ENCODE measurements at places on chromosomes 4 and X.
A peak's percentile ranks its signal among the peaks of the same experiment; 100 is the strongest.

- no peaks in the 10 kb centered on the region for H3K27me3 ChIP-seq
- DNase-seq = no peak
- no peak overlapping the region for H3K27ac ChIP-seq
- no peaks in the 10 kb centered on the region for H3K4me1 ChIP-seq
- no peaks in the 10 kb centered on the region for H3K36me3 ChIP-seq
These were observed 12.4 kb downstream of the ZDHHC9 start for GRCh38 chrX:129831091-129831885.

DNA sequence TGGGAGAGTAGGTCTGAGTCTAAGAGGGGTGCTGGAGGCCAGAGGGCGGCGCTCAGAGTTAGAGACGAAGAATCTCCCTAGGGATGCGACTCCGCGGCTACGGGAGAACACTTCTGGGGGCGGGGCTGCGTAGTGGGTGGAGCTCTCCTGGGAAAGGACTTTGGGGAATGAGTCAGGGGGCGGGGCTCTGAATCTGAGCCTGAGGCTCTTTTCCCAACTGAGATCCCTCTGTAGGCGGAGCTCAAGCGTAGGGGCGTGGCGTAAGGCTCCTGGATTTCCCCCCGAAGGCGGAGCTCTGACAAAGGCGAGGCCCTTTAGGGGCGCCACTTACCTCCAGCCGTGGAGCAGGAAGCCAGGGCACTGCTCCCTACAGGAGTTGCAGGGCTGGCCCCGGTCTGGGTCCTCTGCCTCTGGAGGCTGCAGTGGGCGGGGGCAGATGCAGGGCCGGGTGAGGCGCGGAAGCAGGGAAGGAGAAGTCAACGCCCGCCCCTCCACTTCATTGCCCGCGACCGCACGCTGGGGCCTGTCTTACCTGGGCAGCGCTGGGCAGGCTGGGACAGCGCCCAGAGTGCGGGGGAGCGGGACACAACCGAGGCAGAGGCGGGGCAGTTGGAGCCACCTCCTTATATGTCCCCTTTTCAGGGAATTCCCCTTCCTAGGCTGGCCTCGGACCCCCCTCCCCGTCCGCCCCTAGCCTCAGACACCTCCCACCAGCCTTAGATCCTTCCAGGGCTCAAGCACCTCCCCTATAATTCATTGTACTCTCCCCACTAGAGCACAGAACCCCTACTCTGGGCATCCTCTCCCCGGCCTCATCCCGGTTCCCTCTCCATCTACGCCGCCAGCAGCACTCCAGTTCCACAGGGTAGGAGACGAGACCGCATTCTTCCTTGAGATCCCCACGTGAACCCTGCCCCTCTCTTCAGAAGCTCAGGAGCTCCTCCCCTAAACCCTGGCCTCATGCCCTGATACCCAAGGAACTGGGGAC lies 1.6 kb downstream of the PRICKLE3 start:
- peak overlapping the region; percentile 72 for H3K27ac ChIP-seq
- no peaks in the 10 kb centered on the region for H3K4me1 ChIP-seq
- H3K36me3 ChIP-seq = no peaks in the 10 kb centered on the region
- peak; percentile 92 for DNase-seq
- H3K27me3 ChIP-seq = no peaks in the 10 kb centered on the region
- H3K4me3 ChIP-seq = peak overlapping the region; percentile 22

DNA sequence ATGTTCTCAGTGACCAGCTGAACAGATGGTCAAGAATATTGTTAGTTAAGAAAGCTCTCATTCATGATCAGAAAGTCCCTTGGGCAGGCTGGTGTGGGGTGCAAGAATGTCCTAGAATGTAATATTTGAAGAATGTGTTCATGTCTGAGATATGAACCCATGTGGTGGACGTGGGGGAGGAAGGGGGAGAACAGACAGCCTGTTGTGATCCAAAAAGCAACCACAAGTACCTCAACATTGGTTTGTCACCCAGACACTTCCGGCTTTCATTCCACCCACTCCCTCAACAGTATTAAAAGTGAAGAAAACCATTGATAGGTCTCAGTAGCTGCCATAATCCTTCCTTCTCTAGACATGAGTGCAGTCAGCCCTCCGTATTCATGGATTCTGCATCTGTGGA lies 82.2 kb downstream of the MAML3 start:
- no peaks in the 10 kb centered on the region for H3K27me3 ChIP-seq
- no peak for DNase-seq
- H3K36me3 ChIP-seq = no peaks in the 10 kb centered on the region
- H3K4me3 ChIP-seq = no peak overlapping the region

- no peaks in the 10 kb centered on the region for H3K36me3 ChIP-seq
- H3K27me3 ChIP-seq = no peaks in the 10 kb centered on the region
- peaks cover 48% of the 10 kb centered on the region for H3K4me1 ChIP-seq
- H3K27ac ChIP-seq = peak overlapping the region; percentile 90
- H3K4me3 ChIP-seq = no peak overlapping the region
These were observed 51.6 kb upstream of the PDLIM5 start for GRCh38 chr4:94400191-94400590.

DNA sequence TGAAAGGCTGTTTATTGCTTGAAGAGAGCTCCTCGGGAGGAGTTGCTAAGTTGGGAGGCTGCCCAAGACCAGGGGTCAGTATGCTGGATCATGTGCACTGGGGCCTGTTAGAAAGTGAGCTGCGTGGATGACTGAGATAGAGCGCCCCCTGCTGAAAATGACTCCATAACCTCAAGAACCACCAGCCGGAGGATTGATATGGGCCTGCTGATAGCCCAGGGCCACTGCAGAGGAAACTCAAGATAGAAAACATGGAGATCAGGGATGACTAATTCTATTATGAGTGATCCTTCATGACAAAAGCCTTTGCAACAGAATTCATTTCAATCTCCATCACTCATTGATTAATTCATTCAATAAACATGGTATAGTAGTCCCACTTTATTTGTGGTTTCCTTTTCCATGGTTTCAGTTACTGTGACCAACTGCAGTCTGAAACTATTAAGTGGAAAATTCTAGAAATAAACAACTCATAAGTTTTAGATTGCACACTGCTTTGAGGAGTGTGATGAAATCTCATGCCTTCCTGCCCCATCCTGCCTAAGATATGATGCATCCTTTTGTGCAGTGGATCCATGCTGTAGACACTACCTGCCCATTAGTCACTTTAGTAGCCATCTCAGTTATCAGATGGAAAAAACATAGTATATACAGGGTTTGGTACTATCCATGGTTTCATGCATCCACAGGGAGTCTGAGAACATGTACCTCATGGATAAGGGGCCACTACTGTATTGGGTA lies 126.7 kb upstream of the MBNL3 start:
- DNase-seq = peak; percentile 79
- H3K27ac ChIP-seq = no peak overlapping the region
- H3K36me3 ChIP-seq = no peaks in the 10 kb centered on the region
- no peak overlapping the region for H3K4me3 ChIP-seq

DNA sequence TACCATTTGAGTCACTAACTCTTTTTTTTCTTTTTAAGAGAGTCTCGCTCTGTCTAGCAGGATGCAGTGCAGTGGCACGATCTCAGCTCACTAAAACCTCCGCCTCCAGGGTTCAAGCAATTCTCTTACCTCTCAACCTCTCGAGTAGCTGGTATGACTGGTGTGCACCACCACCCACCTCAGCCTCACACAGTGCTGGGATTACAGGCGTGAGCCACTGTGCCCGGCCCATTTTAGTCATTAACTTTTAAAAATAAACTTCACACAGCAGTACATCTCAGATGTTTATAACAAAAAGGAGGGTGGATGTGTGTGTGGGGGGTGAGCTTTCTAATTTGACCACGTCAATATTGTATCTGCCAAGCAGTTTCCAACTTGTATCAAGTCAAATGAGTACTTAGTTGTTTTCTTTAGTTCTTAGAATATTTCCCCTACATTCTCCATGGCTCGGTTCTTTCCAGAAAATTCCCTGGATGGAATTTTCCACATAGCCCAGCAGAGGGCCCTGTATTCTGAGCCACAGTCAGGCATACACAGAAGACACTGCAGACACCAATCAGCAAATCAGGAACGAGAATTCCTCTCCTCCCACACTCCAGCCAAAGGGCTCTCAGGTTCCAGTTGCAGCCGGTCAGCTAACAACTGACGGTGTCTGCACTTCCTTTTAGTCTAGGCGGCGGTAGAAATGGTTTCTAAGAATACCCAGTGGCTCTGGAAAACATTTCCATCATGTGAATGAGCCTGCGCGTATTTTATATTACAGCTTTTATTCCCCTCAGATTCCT lies 20.1 kb upstream of the ARAF start:
- no peaks in the 10 kb centered on the region for H3K36me3 ChIP-seq
- peak; percentile 94 for DNase-seq
- H3K4me3 ChIP-seq = no peak overlapping the region
- peak overlapping the region; percentile 72 for H3K27ac ChIP-seq

DNA sequence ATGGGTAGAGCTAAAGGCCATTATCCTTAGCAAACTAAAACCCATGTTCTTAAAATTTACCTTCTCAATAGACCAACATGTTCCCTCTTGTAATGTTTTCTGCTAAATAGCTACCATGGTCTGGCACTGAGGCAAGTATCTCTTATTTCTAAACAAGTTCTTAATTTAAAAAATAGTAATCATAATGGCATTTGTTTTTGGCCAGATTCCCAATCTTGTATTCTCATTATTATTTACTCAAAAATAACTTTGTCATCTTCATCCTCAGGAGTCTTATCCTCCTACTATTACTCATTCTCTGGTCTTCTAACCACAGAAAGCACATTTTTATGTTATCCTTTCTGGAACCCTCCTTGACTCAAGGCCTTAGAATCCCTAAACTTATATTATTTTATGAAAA lies 931.2 kb downstream of the CCSER1 start:
- H3K27me3 ChIP-seq = no peaks in the 10 kb centered on the region
- no peak overlapping the region for H3K27ac ChIP-seq
- peaks cover 4% of the 10 kb centered on the region for H3K4me1 ChIP-seq
- no peak overlapping the region for H3K4me3 ChIP-seq
- DNase-seq = no peak

DNA sequence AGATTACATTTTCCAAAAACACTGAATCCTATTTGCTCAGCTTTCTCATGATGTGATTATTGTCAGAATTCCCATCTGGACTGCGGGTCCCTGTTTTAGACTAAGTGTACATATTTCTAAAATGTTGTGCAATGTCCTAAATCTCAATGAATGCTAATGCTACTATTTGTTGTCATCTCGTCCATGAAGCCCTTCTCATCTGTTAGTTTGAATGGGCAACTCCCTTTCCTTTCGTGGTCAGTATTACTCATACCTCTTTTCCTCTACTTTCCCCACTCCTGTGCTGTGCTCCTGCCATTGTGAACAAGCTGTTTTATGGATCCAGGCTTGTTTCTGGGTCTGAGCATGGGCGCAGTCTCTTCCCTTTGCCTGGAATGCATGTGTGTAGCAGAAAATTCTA lies 91.0 kb downstream of the MID1 start:
- H3K4me1 ChIP-seq = no peaks in the 10 kb centered on the region
- no peak overlapping the region for H3K27ac ChIP-seq
- peak; percentile 81 for DNase-seq

- no peaks in the 10 kb centered on the region for H3K27me3 ChIP-seq
- H3K36me3 ChIP-seq = no peaks in the 10 kb centered on the region
- H3K4me1 ChIP-seq = no peaks in the 10 kb centered on the region
- no peak overlapping the region for H3K4me3 ChIP-seq
- peak; percentile 57 for DNase-seq
These were observed 27.6 kb upstream of the INTU start for GRCh38 chr4:127604949-127605709.

- no peaks in the 10 kb centered on the region for H3K27me3 ChIP-seq
- H3K4me1 ChIP-seq = no peaks in the 10 kb centered on the region
- H3K27ac ChIP-seq = no peak overlapping the region
- no peak overlapping the region for H3K4me3 ChIP-seq
These were observed 98.8 kb downstream of the ANXA3 start for GRCh38 chr4:78650106-78651024.

GRCh38 chr4:47567511-47567910 lies 82.4 kb downstream of the ATP10D start:
- no peaks in the 10 kb centered on the region for H3K27me3 ChIP-seq
- peaks cover 2% of the 10 kb centered on the region for H3K4me1 ChIP-seq
- no peak overlapping the region for H3K4me3 ChIP-seq

- H3K27ac ChIP-seq = no peak overlapping the region
- DNase-seq = no peak
- no peaks in the 10 kb centered on the region for H3K27me3 ChIP-seq
- H3K4me3 ChIP-seq = no peak overlapping the region
These were observed 256.0 kb upstream of the SFRP2 start for GRCh38 chr4:154044742-154045485.

DNA sequence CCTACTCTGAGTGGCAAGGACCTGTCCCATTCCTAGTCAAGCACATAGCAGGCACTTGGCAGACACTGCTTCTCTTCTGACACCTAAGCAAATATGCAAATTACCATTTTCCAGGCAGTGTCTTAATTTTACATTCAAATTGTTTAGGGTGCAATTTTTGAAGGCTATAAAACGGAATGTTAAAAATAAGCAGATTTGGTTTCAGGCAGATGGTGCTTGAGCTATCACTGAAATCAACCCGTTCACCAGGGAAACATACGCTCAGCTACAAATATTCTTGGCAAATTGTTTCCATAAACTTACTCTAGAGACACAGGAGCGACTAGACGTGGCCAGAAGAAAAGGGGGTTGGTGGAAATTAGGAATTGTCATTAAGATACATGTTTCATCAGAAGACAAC lies 45.7 kb downstream of the BEND2 start:
- H3K27me3 ChIP-seq = no peaks in the 10 kb centered on the region
- no peaks in the 10 kb centered on the region for H3K36me3 ChIP-seq
- no peak for DNase-seq
- no peaks in the 10 kb centered on the region for H3K4me1 ChIP-seq
- H3K27ac ChIP-seq = no peak overlapping the region
- H3K4me3 ChIP-seq = no peak overlapping the region

DNA sequence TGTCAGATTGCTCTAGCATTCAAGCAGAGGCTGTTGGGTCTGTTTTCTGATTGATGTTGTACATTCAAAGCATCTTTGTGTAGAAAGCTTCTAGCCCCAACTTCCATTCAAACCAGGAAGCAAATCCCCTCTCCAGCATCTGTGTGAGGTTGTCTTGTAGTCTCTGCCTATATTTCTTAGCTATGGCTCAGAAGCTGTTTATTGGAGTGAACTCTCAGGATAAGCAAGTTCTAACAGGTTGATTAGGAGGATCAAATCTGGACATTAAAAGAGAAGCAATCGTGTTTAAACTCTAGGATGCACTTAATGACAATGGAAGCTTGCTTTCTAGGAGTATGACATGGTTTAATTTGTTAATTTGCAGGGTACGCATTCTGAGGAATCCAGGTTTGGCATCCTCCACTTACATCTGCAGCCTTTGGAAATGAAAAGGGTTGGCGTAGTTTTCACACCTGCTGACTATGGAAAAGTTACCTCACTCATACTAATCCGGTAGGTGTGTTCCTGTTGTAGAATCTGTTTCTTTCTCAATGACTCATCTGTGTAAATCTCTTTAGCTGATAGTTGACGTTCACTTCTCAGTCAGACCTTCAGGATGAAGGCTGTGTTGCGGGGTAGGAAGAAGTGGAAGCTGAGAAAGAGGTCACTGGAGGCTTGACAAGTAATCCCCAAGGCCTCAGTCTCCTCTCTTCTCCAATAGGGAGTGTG lies 88.0 kb upstream of the TLR2 start:
- no peaks in the 10 kb centered on the region for H3K36me3 ChIP-seq
- no peak overlapping the region for H3K27ac ChIP-seq
- no peaks in the 10 kb centered on the region for H3K27me3 ChIP-seq
- H3K4me3 ChIP-seq = no peak overlapping the region
